ENCODE measurements at places on chromosomes 3 and 15.

GRCh38 chr15:101723171-101723873 is 951 bp downstream of the TARS3 start:
- no peak for DNase-seq

- no peak for DNase-seq
These were observed 65.0 kb downstream of the TRIM69 start for GRCh38 chr15:44801364-44801763.

DNA sequence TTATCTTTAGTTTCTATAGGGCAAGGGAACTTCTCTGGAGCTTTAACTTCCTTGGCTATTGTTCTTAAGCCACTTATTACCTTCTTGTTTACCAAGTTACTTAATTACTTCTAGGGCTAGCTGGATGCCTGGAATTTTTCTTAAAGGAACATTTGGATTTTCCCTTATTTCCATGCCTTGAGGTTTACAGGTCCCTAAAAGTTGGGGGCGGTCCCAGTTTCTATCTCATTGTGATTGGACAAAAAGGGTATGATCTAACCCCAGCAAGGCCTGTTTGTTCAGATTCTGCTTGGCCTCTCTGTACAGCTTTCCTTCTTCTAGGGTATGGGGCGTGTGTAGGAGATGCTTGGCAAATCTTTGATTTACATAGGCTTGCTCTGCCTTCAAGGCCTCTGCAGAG is 17.4 kb downstream of the PDHB start:
- DNase-seq = no peak

GRCh38 chr3:173774294-173774693 is 376.8 kb downstream of the NLGN1 start:
- DNase-seq = no peak

DNA sequence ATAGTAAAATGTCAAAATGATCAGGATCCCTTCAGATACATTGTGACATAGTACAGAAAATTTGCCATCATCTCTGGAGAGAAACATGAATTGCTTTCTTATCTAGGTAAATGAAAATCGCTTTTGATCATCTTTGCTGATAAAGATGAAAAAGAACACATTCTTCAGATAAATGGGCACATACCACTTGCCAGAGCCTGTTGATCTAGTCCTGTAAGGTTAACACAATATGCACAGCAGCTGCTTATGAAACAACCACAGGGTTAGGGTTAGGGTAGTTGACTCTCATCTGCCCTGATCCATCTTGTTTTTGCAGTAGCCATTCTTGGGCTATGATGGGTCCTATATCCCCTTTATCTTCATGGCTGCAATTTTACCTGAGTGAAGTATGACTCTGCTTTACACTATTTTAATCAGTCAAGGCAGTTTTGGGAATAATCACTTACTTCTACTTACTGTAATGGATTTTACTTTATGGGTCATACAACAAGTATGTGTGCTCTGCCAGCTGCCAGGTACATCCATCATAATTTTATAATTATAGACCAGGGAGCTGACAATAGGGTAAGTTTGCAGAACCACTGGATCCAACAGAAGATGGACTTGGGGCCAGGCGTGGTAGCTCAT is 12.6 kb upstream of the SPINK8 start:
- no peak for DNase-seq

GRCh38 chr15:88016406-88016805 is 240.1 kb downstream of the NTRK3 start:
- no peak for DNase-seq

- no peak for DNase-seq
These were observed 37.3 kb downstream of the ABCC5 start for GRCh38 chr3:183980403-183980802.

DNA sequence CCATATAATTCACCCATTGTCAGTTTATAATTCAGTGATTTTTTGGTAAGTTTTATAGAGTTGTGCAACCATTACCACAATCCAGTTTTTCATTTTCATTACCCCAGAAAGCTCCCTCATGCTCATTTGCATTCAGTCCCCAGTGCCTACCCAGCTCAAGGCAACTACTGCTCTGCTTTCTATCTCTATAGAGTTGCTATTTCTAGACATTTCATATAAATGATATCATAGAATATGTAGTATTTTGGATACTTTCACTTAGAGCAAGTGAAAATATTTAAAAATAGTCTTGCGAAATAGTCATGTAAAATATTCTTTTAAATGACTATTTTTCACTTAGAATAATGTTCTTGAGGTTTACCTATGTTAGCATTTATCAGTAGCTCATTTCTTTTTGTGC is 42.1 kb downstream of the ZNF654 start:
- no peak for DNase-seq

DNA sequence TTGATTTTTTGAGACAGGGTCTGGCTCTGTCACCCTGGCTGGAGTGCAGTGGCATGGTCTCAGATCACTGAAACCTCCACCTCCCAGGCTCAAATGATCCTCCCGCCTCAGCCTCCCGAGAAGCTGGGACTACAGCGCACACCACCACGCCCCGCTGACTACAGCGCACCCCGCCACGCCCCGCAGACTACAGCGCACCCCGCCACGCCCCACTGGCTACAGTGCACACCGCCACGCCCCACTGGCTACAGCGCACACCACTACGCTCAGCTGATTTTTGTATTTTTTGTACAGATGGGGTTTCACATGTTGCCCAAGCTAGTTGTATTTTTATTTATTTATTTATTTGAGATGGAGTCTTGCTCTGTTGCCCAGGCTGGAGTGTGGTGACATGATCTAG is 35.6 kb downstream of the SLC51A start:
- no peak for DNase-seq

DNA sequence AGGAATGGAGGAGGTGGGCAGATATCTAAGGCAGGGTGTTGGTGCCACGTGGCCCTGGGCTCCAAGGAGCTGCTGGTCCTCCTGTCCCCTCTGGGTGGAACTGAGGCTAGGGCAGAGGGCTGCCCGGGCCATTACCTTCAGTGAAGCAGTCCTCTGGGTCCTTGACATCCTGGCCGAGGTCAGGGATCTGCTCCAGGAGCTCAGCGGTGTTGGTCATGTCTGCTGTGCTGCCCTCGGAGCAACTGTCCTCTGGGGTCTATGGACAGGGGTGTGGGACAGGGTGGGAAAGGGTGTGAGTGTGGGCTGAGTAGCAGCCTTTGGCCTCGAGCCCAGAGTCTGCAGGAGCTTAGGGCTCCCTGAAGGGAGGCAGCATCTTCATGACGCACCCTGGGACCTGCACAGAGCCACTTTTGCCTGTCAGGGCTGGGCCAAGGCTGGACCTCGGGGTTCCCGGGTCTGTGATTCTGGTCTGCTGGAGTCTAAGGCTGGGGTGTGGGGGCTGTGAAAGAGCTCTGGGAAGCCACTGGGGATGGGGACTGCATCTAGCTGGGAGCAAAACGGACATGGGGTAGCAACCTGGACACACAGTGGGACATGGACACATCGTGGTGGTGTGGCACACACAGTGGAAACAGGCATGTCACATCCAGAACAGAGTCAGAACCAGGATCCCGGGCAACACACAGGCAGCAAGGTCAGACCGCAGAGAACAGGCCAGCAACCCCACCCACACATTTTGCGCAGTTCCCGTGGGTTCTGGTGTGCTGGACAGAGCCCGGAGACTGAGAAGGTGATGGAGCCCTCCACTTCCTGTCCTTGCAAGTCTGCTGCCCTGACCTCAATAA is 72.7 kb downstream of the SCN5A start:
- no peak for DNase-seq

GRCh38 chr3:123936400-123936799 is 24.6 kb downstream of the CCDC14 start:
- no peak for DNase-seq

GRCh38 chr3:122515870-122516269 is 1.1 kb upstream of the KPNA1 start:
- DNase-seq = no peak

GRCh38 chr3:141740349-141740748 is 2.3 kb downstream of the RNF7 start:
- no peak for DNase-seq
